ENCODE measurements at places on chromosomes 16 and 17. TPM values are rescaled to one million over a fixed set of nuclear protein-coding genes. Genes with fewer than 3 reads are reported as not detected.
A peak's percentile ranks its signal among the peaks of the same experiment; 100 is the strongest.

ZACN gene
- total RNA-seq: 0.34 TPM

DNA sequence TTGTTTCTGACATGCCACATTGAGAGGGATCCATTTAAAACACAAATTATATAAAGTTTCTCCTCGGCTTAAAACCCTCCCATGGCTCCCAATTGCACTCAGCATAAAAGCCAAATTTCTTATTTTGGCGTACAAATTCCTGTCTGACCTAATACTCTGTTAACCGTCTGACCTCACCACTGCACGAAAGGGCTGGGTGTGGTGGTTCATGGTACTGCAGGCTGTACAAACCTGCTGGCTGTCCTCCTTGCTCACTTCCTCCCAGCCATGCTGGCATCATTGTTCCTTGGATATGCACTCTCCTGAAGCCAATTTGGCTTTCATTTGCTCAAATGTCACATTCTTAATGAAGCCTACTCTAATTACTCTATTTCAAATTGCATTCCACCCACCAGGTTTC lies 301.6 kb upstream of the C16orf82 start:
- H3K27me3 ChIP-seq: no peaks in the 10 kb centered on the region
- H3K27ac ChIP-seq: no peak overlapping the region
- H3K4me1 ChIP-seq: no peaks in the 10 kb centered on the region
- H3K4me3 ChIP-seq: no peak overlapping the region
- no peaks in the 10 kb centered on the region for H3K36me3 ChIP-seq

DNA sequence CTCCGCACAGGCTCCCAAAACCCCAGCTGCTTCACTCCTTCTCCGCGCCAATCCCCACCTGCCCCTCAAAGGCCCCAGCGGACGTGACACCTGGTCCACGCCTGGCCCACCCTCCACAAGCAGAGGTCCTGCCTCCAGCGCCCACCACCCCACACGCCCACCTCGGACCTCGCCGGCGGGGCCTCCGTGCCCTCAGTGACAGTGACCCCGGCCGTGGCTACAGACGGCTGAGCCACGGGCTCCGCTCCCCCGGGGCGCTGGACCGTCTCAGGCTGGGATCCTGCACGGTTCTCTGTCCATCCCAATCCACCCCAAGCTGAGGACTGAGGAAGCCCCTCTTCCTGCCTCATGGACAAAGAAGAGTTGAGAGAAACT lies 25.1 kb downstream of the PIEZO1 start:
- DNase-seq: no peak
- H3K4me1 ChIP-seq: peaks cover 51% of the 10 kb centered on the region
- H3K27ac ChIP-seq: peak overlapping the region; percentile 50
- H3K4me3 ChIP-seq: peak overlapping the region; percentile 28
- H3K36me3 ChIP-seq: peaks cover 37% of the 10 kb centered on the region
- no peaks in the 10 kb centered on the region for H3K27me3 ChIP-seq

- peaks cover 18% of the 10 kb centered on the region for H3K27me3 ChIP-seq
- no peaks in the 10 kb centered on the region for H3K4me1 ChIP-seq
- no peaks in the 10 kb centered on the region for H3K36me3 ChIP-seq
- H3K27ac ChIP-seq: no peak overlapping the region
Measured at GRCh38 chr17:56144223-56144622, 9.1 kb upstream of the ANKFN1 start.

DNA sequence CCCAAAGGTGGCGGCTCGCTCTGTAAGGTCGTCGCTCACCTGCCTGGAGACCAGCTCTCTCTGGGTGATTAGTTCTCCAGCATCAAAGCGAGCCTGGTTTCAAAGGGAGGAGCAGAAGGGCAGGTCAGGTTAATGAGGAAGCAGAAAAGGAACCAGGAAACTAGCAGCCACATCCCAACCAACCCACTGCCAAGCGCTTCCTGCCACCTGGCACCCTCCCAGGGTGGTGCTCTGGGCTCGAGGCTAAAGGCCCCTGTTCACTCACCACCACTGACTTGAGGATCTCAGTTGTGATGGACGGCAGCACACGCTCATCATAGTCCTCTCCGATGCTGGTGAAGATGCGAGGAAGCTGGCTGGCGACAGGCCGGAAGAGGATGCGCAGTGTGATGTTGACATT lies 5.6 kb downstream of the PHB1 start:
- no peak for DNase-seq
- peaks cover 19% of the 10 kb centered on the region for H3K4me1 ChIP-seq
- H3K4me3 ChIP-seq: no peak overlapping the region
- H3K27me3 ChIP-seq: no peaks in the 10 kb centered on the region
- H3K36me3 ChIP-seq: peaks cover 72% of the 10 kb centered on the region
